Left colon (tissue), 2 donors: ENCODE measurements at places on chromosomes 2 and 18. TPM values are rescaled to one million over a fixed set of nuclear protein-coding genes. Genes with fewer than 3 reads are reported as not detected.

The PROM2 gene
- total RNA-seq, result 39.9 TPM

The RGPD4 gene
- 0.08 TPM for total RNA-seq

The PRSS56 gene
- total RNA-seq, result not detected

The ALPP gene
- total RNA-seq, result not detected

The RGPD3 gene
- total RNA-seq, result 0.06 TPM

DNA sequence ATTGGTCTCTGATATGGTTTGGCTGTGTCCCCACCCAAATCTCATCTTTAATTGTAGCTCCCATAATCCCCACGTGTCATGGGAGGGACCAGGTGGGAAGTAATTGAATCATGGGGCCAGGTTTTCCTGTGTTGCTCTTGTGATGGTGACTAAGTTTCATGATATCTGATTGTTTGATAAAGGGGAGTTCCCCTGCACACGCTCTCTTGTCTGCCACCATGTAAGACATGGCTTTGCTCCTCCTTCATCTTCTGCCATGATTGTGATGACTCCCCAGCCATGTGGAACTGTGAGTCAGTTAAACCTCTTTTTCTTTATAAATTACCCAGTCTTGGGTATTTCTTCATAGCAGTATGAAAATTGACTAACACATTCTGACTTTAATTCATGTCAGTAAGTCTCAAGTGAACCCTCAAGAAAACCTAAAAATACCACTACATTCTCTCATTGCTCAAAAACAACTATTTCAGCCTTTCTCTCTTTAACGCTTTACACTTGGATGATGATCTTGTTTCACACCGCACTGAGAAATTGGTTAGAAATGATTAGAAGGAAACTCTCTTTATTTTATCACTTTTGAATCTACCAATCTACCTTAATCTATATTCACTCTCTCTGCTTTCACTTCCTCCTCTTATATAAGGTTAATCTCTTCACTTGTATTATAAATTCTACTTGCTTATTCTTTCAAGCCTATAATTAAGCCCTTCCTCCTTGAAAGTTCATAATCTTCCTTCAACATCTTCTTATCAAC is 110.1 kb downstream of the GALR1 start:
- no peak for DNase-seq

DNA sequence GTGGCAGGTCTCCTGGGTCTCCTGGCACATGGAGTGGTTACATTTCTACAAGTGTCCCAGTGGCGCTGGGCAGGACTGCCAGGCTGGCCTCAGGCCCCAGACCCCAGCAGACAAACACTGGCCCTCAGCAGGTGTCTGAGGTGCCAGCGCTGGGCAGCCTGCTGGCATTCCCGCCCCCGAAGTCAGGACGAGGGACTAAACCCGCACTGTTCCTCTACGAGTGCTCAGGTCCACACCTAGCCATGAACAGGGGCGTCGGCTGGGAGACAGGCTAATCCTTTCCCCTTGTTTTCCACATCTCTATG is 12.8 kb downstream of the SNED1 start:
- no peak for DNase-seq

- no peak for DNase-seq
Observed at GRCh38 chr2:236939721-236940231, 145.9 kb upstream of the COPS8 start.

GRCh38 chr2:42974169-42974720 is 181.9 kb upstream of the HAAO start:
- no peak for DNase-seq

- DNase-seq, result no peak
Observed at GRCh38 chr2:12965540-12966269, 249.0 kb downstream of the TRIB2 start.

DNA sequence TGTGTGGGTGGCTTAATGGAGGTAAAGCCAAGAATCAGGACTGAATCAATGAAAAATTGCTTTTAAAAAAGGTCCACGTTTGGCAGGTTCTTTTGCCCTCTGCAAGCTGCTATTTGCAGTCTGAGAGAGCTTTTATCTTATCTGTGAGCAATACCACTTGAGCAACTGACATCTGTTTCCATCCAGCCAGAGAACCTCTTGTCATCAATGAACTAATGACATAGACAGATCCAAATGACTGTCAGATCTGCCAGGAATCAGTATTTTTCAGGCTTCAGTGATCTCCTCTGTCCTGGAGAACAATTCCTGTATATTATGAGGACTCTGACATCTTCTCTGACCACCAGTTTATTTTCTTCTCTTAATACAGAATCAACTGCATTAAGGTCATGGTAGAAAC is 608.1 kb downstream of the LRP1B start:
- DNase-seq, result no peak

DNA sequence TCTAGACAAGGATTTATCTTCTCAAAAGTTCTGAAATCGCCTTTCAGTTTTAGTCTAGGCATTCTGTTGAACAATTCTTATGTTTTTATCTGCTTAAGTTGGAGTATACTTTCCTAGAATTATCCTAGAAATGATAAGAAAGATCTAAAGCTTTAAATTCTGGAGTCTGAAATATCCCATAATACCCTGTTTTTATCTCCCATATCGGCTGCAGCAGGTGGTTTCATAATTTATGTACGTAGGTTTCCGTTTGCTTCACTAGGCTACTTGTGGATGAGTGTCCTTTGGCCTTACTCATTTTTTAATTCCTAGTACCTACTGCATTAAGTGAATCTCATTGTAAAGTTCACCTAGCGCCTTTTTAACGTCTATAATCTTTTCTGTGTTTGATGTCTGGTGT is 58.5 kb upstream of the MGAT5 start:
- no peak for DNase-seq

GRCh38 chr2:35973132-35973736 is 382.3 kb upstream of the CRIM1 start:
- no peak for DNase-seq

DNA sequence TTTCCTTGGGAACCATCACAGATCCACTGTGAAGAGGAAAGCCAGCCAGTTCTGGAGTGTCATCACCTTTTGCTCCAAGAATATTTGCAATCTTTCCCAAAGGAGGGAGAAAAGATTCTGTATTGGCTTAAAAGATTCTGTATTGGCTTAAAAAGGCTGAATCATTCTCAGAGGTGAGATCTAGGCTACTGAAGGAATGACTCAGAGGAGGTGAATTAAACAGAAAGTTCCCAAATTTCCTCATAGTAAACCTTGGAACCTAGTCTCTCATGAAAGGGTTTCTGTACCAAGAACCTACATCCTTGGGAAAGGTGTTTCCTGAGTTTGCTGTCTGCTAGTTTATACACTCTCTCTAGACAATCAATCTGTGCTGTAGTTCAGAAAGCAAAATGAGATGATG is 34.1 kb upstream of the GRB14 start:
- no peak for DNase-seq

- no peak for DNase-seq
Observed at GRCh38 chr2:73852020-73852419, 23.3 kb downstream of the STAMBP start.

- peak; percentile 33 for DNase-seq
Observed at GRCh38 chr2:1518867-1519530, 105.7 kb downstream of the TPO start.

DNA sequence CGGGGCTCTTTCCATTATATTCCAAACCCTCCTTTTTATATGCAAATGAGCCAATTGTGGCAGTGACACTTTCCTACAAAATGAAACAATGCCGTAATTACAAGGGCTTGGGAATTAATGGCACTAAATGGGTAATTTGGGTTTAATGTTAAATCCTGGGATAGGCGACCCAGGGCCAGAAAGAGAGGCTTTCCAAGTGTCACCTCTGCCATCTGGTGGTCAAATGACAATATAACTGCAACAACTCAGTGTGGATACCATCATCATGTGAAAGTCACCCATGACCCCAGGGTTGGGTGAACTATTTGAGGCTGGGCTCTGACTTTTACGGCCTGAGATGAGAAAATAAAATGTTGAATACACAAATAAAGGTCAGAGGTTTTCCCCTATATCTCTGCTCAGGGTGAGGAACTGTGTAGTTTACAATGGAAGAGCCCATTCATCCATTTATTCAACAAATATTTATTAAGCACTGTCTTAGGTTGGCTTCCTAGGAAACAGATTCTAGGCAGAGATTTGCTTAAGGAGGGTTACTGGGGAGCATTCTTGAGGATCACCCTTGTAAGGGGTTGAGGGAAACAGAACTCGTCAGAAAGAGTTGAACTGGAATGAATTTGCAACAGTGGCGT is 13.6 kb upstream of the THADA start:
- DNase-seq, result peak; percentile 19

DNA sequence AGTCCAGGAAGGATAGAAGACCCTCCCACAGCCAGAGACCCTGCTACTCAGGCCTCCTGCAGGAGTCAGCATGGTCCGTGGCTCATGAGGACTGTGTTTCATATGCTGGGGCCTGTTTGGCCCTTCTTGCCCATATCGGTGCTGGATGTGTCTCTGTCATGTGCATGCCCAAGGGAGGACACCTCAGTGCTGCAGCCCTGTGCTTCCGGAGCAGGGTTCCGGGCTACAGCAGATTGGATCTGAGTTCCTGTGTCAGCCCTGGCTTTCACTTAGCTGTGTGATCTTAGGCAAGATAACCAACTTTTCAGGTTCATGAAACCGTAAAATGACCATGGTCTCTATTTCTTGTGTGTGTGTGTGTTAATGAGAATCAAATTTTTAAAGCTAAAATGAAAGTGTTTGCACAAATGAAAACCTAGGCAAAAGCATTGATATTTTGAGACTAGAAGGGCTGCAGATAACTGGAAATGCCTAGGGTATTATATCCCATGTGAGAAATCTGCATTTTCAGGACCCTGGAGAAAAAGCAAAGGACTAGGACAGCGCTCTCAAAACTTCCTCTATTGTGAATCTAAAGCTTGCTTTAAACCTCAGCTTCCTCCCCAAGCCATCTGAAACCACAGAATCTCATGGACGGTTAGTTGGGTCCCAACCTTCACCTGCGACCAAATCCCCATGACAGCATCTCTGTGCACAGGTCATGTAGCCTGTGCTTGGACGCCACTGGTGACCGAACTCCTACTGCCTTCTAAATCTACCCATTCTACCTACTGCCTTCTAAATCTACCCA is 58.8 kb upstream of the CAPN13 start:
- DNase-seq, result no peak

DNA sequence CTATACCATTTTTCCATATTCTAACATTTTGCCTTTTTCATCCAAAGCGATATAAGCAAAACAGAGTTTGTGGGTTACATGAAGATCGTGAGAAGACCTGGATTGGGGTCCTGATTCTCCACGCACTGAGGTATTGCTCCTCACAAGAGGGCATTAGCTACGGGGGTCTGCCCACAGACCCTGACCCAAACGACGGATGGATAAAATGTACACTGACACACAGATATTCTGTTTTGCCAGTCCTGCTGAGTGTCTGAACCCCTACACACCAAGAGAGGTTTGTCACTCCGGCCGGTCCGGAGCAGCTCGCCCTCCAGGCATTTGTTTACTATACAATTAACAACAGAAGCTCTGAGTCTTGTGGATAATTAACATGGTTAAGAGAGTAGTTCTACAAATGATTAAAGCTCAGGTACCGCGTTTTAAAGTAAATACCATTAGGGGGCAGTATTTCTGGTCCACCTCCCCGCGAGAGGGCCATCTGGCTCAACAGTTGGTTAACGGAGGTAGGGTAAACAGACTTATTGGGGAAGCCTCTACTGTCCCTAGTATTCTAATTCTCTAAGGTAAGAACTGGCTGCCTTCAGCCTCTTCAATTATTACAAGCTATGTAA is 28.4 kb downstream of the SCYGR8 start:
- no peak for DNase-seq
